Activated CD4-positive, alpha-beta T cell treated with anti-CD3 and anti-CD28 coated beads for 36 hours (primary cell): ENCODE measurements at places on chromosomes 5 and 9.

- no peak for DNase-seq
Measured at GRCh38 chr5:38414348-38414747, 142.1 kb downstream of the LIFR start.

DNA sequence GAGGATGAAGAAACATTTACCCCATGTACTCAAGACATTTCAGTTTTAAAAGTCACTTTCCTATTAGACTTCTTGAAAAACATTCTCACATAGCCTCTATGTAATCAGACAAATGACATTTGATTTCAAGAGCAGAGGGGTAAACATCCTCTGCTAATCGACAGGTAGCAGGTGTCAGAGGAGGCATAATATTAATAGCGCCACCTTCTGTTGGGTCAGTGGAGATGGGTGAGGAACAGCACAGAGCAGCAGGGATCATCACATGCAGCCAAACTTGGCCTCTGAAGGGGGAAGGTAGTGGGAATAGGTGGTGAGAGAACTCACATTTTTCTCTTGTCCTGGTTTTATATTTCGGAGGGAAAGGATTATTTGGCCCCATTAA lies 3.3 kb upstream of the LSM11 start:
- DNase-seq, result peak; percentile 32

GRCh38 chr9:134597957-134598883 lies 43.4 kb upstream of the COL5A1 start:
- no peak for DNase-seq

- no peak for DNase-seq
Measured at GRCh38 chr5:53123702-53124101, 14.1 kb upstream of the MOCS2 start.

DNA sequence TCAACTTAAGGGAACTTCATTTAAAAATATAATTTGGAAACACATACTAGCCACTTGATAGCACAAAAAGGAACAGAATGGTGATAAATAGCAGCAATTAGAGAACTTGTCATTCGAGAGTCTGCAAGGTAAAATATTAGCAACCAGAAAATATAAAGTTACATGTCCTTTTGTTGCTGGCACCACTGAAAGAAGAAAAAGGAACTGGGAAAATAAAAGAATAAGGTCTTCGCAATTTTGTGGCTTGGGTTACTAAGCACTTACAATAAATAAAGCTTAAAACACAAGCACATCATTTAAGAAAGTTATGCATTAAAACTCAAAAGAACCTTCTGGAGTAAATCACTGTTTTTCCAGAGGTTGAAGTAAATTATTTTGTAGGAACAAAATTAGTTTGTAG lies 149.9 kb upstream of the FBN2 start:
- no peak for DNase-seq

DNA sequence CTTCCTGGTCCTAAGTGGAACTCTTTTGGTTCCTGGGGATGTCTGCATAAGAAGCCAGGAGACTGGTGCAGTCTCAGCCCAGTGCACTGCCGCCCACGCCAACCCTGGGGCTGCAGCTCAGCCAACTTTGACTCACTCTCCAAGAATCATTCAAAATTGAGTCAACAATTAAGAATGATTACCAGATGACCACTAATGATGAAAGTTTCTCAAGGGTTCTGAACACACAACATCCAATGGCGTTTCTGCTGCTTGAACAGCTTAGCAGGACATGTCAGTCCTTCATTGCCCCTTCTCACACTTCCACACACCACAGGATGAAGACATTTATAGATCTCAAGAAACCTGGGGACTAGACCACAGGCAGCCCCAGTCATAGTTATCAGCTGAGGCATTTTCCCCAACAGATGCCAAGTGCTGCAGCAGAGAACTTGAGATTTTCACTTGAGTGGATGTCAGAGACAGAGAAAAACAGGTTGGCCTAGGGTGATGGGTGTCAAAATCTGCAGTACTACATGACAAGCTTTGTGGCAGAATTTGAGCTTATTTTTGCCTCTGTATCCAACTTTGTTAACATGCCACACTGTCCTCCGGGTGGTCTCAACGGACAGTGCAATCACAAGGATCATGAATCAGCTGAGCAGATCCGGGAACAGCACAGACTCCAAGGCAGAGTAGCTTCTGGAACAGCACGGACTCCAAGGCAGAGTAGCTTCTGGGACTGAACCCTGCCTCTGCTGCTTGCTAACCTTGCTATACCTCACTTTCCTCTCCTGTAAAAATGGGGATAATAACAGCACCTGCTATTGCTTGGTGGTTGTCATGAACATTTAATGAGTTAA lies 356.1 kb downstream of the SPOCK1 start:
- DNase-seq, result no peak

GRCh38 chr9:97419309-97419867 lies 7.5 kb downstream of the TDRD7 start:
- no peak for DNase-seq

- no peak for DNase-seq
Measured at GRCh38 chr5:113102121-113102531, 125.5 kb downstream of the DCP2 start.

DNA sequence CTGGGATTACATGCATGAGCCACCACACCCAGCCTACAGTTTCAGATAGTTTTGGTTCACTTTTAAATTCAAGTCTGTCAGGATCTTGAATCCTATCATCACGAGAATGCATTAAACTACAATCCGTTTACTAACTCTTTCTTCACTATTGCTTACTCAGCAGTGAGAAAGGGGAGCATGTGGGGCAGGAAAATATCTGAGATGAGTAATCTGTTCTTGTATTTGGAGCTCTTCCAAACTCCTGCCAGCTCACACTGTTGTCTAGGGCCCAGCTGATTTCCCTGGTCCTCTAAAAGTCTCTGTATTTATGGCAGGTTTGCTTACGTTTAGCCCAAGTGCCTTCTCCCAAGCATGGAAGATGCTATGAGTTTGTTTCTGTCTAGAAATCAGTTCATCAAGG lies 152.2 kb downstream of the FGF18 start:
- no peak for DNase-seq
